ENCODE measurements at places on chromosomes 12 and 14.

- no peak for DNase-seq
Observed at GRCh38 chr12:67048371-67048770, 220.8 kb upstream of the CAND1 start.

- no peak for DNase-seq
Observed at GRCh38 chr14:73221945-73222344, 15.4 kb upstream of the PAPLN start.

- no peak for DNase-seq
Observed at GRCh38 chr12:4119157-4119761, 154.3 kb upstream of the CCND2 start.

- peak; percentile 24 for DNase-seq
Observed at GRCh38 chr14:29222671-29223268, 456.2 kb downstream of the FOXG1 start.

- no peak for DNase-seq
Observed at GRCh38 chr14:96232506-96232905, 23.5 kb upstream of the BDKRB1 start.

DNA sequence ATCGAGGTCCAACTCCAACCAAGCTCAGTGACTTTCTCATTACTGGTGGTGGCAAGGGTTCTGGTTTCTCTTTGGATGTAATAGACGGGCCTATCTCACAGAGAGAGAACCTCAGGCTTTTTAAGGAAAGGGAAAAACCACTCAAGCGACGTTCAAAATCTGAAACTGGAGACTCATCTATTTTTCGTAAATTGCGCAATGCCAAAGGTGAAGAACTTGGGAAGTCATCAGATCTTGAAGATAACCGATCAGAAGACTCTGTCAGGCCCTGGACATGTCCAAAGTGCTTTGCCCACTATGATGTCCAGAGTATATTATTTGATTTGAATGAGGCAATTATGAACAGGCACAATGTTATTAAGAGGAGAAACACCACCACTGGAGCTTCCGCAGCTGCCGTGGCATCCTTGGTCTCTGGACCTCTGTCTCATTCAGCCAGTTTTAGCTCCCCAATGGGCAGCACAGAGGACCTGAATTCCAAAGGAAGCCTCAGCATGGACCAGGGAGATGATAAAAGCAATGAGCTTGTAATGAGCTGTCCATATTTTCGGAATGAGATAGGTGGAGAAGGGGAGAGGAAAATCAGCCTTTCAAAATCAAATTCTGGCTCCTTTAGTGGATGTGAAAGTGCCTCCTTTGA, 343.5 kb upstream of the RGS6 start:
- no peak for DNase-seq

GRCh38 chr12:89781946-89782550, 73.4 kb upstream of the ATP2B1 start:
- no peak for DNase-seq

GRCh38 chr14:64703395-64704142, 655 bp upstream of the PLEKHG3 start:
- no peak for DNase-seq

GRCh38 chr12:66044731-66045130, 85.8 kb downstream of the LLPH start:
- DNase-seq: no peak

DNA sequence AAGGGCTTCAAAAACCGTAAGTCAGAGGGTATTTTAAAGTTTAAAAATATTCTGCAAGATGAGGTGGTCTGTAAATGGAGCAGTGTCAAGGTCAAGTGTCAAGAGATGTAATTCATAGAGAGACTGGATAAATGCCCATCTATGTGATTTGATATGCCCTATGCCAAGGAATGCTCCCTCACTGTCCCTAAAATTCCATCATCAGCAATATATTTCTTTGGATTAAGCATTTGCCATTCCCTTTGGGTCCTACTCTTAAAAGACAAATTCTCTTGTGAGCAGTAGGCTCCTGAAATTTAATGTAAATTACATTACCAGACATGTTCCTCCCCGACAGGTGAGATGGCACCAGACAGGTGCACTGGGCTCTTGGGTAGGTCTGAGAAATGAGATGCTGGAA, 16.0 kb upstream of the FOS start:
- no peak for DNase-seq

DNA sequence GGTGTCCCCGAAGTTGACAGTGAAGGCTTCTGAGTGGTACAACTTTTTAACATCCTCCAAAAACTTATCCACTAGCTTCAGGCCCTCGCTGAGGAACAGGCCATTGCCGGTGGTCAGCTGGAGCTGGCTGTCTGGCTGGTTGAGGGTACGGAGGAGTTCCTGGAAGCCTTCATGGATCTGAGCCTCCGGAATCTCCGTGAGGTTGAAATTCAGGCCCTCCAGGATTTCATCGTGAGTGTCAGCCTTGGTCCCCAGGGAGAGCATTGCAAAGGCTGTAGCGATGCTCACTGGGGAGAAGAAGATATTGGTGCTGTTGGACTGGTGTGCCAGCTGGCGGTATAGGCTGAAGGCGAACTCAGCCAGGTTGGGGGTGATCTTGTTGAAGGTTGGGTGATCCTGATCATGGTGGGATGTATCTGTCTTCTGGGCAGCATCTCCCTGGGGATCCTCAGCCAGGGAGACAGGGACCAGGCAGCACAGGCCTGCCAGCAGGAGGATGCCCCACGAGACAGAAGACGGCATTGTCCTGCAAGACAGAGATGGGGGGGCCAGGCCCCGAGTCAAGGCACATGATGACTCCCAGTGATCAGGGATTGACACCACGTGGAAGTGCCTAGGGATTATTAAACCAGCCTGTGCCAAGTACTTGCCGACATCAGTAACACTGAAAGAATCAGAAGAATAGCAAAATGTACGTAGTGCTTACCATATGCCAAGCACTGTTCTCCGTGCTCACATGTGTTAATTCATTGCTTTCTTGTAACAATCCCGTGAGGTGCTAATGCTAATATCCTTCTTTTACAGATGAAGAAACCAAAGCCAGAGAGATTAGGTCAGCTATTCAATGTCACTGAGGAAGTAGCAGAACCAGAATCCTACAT, 5.4 kb downstream of the SERPINA1 start:
- no peak for DNase-seq

- DNase-seq: peak; percentile 49
Observed at GRCh38 chr14:75188520-75189268, 12.3 kb upstream of the TMED10 start.

DNA sequence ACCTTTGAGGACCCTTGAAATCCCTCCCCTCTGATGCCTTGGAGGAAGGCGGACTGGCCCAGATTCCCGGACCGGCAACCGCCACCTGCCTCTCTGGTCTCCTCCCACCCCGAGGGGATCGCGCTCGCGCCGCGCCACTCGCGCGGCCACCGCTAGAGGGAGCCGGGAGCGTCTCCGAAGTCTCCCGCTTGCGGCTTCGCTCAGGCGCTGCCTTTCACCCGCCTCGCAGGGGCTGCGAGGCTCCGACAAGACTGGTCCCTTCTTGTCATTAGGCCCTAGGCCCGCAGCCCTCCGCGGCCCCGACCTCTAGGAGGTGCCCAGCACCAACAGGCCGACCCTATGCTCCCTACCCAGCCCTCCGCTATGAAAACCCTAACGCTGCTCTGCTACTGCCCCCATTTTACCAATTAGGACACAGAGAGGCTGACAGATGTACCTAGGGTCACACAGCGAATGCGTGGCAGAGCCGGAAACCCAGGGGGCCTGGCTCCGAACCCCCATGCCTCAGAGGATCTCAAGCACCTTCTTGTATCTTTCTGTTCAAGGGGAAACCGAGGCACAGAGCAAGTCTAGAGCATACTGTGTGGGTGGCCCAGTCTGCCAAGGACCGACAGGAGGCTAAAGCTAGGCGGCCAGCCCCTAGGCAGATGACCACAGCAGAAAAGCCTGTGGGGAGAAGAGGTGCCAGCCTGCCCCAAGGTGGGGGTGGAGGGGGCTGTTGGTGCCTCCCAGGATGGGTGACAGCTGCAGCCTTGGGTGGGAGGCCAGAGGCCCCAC, 21.4 kb upstream of the VSX2 start:
- DNase-seq: peak; percentile 70

DNA sequence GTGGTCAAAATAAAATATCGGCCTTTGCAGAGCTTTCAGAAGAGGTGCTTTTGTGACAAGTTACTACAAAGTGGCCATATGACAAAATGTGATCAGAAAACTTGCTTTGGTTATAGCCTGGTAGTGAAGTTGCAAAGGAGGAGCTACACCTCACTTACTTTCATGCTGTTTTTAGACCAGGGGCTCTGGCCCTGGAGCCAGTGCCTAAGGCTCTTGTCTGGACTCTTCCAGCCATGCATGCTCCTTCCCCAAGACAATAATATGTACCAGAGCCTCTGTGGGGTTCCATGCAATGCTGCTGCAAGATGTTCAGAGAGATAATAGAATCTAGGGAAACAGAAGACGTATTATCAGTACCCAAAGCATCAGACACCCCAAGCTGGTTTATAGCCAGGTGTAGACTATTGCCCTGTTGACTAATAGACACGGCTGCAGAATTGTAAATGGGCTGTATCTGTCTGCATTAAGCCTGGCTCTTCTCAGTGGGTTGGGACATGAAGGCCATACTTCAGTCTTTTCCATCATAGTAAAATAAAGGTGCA, 88.5 kb downstream of the EGLN3 start:
- DNase-seq: no peak

DNA sequence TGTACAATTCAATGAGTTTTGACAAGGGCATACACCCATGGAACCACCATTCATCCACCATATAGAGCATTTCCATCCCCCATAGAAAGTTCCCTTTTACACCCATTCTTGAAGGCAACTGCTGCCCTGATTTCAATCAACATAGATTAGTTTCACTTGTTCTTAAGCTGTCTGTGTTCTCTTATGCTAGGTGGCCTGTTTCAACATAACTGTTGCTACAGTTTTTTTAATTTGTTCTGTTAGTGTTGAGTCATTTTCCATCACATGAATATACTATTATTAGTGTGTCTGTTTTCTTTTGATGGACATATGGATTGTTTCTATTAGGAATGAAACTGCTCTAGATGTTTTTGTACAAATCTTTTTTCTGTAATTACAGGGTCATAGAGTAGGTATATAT, 123.4 kb downstream of the PTPRQ start:
- no peak for DNase-seq

DNA sequence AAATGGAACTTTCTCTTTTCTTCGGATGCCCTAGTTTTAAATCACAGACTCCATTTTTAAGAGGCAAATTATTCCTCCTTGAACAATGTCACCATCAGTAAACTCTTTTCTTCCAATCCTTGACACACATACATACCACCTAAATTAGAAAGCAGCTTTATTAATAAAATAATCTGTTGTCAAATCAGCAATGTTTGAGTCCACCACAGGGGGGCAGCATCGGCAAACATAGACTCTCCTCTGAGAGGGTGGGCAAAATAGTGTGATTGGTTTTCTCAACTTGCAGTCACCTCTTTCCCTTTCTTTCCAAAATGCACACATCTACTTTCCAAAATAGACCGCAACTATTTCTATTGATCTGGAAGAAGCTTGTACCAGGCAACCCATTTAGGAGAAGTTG, 438.4 kb upstream of the OR4E1 start:
- no peak for DNase-seq

GRCh38 chr12:100661300-100661951, 87.9 kb downstream of the GAS2L3 start:
- no peak for DNase-seq

DNA sequence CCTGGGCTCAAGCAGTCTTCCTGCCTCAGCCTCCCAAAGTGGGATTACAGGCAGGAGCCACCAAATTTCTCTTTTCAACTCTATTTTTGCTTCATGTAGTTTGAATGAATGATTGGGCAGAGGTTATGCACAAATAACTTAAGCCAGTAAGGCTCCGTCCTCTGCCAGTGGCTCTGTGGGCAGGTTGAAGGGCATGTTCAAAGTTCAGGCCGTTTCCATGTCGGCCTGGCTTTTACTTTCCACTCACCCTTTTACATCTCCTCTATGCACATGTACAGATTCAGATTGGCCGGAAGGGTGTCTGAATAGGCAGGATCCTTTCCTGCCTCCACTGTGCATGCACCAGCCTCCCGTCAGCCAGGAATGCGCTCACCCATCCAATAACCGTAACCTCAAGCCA, 132.3 kb downstream of the EML1 start:
- no peak for DNase-seq

- no peak for DNase-seq
Observed at GRCh38 chr12:89856431-89856830, 147.8 kb upstream of the ATP2B1 start.

- peak; percentile 14 for DNase-seq
Observed at GRCh38 chr12:18135509-18135908, 45.5 kb upstream of the RERGL start.

- DNase-seq: no peak
Observed at GRCh38 chr12:78316631-78317468, 486.2 kb downstream of the NAV3 start.

DNA sequence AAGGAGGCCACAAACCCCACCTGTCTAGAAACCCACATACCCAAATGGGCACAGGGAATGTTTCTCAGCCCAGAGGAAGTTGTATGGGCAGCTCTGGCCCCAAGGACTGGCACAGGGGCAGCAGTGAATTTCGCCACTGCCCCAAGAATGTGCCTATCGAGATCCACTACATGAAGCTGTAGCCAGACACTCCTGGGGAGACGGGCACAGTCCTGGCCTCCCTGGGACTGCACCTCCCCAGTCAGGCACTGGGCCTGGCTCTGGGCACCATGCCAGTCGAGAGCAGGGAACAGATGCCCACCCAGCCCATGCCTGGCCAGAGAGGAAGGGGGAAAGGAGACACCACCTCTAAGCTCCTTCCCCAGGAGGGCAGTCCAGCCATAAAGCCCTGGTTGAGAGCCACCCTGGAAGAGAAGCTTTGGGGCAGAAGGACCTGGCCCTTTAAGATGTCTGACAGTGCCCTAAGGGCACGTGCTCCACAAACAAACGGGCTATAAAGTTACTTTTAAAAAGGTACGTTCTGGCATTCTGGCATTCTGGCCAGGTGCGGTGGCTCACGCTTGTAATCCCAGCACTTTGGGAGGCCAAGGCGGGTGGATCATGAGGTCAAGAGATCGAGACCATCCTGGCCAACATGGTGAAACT, 8.4 kb downstream of the ADCY6 start:
- DNase-seq: no peak

DNA sequence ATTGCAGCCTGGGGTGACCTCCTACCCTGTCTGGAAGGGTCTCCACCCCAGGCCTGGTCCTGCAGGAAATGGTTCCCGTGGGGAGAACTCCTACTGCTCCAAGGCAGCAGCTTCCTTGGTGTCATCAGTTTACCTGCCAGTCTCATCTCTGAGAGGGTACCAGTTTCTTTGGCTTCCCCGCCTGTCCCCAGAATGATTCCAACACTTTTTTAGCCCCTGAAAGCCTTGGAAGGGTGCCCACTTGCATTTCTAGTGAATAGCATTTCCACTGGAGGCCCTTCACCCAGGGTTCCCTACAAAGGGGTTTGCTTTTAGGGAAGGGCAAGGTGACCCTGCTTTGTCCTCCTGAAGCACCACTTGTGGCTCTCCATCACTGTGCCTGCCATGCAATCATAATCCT, 284.3 kb downstream of the ZFP36L1 start:
- no peak for DNase-seq
